ENCODE measurements at places on chromosomes 12 and 14. TPM values are rescaled to one million over a fixed set of nuclear protein-coding genes. Genes with fewer than 3 reads are reported as not detected.

The C1RL gene
- total RNA-seq = 11.1 TPM

The GDF11 gene
- total RNA-seq = 13.6 TPM

The PLD4 gene
- not detected for total RNA-seq

The CFAP251 gene
- total RNA-seq = 0.78 TPM

The KRT74 gene
- total RNA-seq = not detected

The C12orf42 gene
- not detected for total RNA-seq

The SMCO3 gene
- not detected for total RNA-seq

The IL22 gene
- total RNA-seq = 1.4 TPM

The NT5DC3 gene
- total RNA-seq = 12.7 TPM

The LRRC10 gene
- not detected for total RNA-seq

The SIX6 gene
- total RNA-seq = not detected

The TSPAN8 gene
- not detected for total RNA-seq

The PPP1R36 gene
- not detected for total RNA-seq

The FBRSL1 gene
- total RNA-seq = 60.3 TPM

The CD163L1 gene
- not detected for total RNA-seq

All from activated CD8-positive, alpha-beta memory T cell treated with anti-CD3 and anti-CD28 coated beads for 36 hours (primary cell).